KBM-7 (cell line): ENCODE measurements at places on chromosomes 5 and 9.

DNA sequence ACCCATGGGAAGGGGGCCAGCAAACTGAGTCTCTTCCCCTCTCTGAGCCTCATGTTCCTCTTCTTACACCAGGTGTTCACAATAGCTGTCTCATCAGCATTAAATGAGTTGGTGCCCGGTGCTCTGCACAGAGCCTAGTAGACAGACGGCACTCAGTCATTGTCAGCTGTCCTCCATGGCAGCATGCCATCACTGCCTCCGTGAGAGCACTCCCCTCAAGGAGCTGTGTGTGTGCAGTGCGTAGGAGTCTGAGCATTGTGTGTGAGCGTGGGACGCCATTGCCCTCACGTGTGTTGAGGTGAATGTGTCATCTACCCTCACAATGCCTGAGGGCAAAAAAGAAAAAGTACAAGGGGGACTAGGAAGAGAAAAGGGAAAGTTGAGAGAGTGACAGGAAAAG is 536.5 kb downstream of the CDK5RAP2 start:
- no peak for DNase-seq

GRCh38 chr5:109655841-109656240 is 33.9 kb upstream of the MAN2A1 start:
- no peak for DNase-seq

DNA sequence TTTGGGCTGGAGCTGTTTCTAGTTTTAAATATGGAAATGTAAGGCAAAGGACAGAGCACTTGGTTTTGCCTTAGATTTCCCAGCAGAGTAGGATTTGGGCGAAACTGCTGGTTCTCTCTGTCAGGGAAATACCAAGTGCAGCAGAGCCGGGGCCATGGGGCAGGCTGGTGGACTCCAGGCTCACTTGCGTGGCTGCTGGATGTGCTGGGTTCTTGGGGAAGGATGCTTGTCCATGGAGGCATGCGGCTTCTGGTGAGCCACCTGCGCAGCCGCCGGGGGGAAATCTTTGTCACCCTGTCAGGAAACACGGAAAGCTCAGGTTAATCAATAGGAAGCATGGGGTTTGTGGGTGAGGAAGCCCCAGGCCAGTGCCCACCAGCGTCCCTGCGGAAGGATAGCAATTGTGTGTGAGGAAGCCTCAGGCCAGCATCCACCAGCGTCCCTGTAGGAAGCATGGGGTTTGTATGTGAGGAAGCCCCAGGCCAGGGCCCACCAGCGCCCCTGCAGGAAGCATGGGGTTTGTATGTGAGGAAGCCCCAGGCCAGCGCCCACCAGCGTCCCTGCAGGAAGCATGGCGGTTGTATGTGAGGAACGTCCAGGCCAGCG is 80.1 kb downstream of the DAP start:
- DNase-seq: no peak

DNA sequence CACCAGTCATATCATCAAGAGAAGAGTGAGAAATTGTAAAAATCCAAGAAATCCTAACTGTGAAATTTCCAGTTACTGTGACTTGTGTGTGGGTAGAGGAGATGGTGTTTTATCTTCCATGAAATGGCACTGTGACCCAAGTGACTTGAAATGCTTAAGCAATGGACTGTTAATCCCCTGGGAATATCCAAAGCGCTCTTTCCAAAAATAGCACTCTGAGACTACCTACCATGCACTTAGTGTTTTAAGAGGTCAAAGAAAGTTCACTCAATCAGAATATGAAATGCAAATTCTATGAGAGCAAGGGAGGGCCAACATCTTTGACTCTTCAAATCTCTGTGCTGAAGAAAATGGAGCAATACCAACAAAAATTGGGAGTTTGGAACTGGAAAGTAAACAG is 244.0 kb downstream of the GABRB2 start:
- DNase-seq: no peak

DNA sequence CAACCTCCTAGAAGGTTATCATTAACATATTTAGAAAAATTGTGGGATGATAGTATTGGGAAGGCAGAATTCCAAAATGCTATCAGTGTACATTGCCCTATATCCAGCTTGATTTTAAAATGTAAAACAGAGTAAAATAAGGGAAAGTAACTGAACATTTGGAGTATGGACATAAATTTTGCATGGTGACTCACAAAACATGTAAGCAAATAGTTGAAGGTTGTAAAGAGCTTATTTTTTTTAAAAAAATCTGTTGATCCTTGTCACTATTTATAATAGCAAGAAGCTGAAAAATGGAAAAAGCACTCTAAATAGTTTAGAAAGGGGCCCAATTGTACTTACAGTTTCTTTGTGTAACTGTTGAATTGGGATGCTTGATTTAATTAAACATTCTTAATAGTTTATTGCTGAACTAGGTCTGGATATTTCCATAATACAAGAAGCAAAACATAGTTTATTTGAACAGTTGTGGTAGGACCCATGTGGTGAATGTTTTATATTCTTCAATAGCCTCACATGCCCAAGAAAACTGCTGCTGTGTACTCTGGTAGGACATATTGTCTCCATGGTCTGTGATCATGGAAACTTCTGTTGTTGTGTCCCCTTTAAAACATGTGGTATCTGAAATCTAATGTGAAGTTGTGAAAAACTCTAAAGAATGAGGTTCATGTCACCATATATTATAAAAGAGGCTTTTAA is 82.4 kb downstream of the NNT start:
- DNase-seq: no peak

GRCh38 chr9:22342491-22343217 is 104.0 kb upstream of the DMRTA1 start:
- no peak for DNase-seq

- no peak for DNase-seq
Observed at GRCh38 chr5:89065919-89066318, 182.9 kb upstream of the MEF2C start.

DNA sequence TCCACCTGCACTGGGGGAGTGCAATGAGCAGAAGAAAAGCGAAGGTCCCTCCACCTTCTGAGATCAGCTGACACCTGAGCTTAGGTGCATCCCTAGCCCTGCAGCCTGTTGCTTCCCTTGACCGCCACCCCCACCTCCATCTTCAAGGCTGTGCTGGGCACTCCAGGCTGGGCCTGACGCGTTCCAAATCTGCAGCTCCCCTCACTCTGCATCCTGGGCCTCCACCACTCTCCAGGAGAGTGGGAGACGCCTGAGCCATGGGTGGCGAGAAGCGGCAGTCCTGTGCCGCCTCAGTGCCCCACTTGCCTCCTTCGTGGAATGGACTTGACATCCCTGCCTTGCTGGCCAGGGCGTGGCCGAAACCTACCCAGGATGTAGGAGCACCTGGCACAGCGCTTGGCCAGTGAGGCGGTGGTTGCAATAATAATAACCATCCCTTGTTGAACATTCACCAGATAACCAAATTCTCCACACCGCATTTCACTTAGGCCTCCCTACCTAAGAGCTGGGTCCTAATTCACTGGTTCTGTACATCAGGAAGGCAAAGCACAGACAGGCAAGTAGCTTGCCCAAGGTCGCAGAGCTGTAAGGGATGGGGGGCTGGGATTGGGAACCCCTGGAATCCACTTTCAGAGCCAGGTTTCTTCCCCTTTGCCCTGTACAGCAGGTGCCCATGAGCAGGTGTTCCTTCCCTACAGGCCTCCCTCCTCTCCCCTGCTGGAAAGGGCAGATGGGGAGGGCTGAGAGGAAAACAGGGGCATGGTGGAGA is 11.7 kb downstream of the B4GALT7 start:
- DNase-seq: no peak

GRCh38 chr5:84382363-84383295 is 2.1 kb downstream of the EDIL3 start:
- DNase-seq: no peak

- DNase-seq: no peak
Observed at GRCh38 chr5:98917433-98917832, 11.4 kb downstream of the CHD1 start.

GRCh38 chr9:14627513-14627912 is 65.7 kb downstream of the ZDHHC21 start:
- no peak for DNase-seq

GRCh38 chr5:34624691-34625090 is 31.4 kb upstream of the RAI14 start:
- DNase-seq: no peak

GRCh38 chr5:178695556-178695955 is 34.9 kb downstream of the ZNF354A start:
- no peak for DNase-seq

GRCh38 chr5:74772359-74772758 is 5.3 kb downstream of the NSA2 start:
- DNase-seq: no peak

- no peak for DNase-seq
Observed at GRCh38 chr5:59256331-59256730, 637.2 kb downstream of the PDE4D start.

DNA sequence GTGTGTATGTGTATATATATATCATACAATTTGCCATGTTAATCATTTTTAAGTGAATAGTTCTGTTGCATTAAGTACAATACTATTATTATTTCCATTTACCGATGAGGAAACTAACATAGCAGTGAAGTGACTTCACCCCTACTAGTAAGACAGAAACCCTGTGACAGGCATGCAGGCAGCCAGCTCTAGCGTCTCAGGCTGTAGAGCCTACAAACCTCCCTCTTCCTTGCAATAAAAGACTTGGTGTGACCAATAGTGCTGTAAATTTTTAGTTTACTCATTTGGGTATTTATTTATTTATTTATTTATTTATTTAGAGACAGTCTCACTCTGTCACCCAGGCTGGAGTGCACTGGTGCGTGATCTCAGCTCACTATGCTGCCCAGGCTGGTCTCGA is 24.7 kb downstream of the FNBP1 start:
- no peak for DNase-seq
